ENCODE measurements at places on chromosomes 6 and 20.

- DNase-seq: no peak
Measured at GRCh38 chr6:1561355-1561754, 48.4 kb upstream of the FOXC1 start.

DNA sequence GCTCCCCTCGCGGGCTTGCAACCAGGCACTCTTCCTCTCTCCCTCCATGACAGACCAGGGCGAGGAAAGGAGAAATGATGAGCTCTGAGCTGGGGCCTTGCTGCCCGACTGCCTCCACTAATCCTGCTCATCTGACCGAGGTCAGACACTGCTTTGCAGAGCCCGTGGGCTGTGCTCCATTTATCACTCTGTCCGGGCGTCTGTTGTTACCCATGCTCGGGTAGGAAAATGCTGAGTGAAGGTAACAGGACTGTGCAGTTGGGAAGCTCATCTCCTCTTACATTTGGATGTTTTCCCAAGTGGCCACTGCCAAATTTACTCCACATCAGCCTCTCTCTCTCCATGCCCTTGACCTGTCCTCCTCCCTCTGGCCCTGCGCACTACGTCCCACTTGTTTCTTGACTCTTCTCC is 14.6 kb downstream of the RPS6KA2 start:
- no peak for DNase-seq

GRCh38 chr6:110681543-110682459 is 133.5 kb downstream of the CDK19 start:
- no peak for DNase-seq

DNA sequence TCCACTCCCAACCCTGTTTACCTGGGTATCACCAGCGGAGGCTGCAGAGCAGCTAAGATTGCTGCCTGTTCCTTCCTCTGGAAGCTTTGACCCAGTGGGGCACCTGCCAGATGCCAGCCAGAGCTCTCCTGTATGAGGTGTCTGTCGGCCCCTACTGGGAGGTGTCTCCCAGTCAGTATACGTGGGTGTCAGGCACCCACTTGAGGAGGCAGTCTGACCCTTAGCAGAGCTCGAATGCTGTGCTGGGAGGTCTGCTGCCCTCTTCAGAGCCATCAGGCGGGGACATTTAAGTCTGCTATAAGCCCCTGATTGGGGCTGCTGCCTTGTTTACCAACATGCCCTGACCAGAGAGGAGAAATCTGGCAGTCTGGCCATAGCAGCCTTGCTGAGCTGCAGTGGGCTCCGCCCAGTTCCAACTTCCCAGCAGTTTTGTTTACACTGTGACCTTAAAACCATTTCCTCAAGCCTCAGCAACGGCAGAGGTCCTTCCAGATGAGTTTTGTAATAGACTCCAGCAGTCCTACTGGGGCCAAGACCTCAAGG is 2.8 kb downstream of the RAET1E start:
- no peak for DNase-seq

DNA sequence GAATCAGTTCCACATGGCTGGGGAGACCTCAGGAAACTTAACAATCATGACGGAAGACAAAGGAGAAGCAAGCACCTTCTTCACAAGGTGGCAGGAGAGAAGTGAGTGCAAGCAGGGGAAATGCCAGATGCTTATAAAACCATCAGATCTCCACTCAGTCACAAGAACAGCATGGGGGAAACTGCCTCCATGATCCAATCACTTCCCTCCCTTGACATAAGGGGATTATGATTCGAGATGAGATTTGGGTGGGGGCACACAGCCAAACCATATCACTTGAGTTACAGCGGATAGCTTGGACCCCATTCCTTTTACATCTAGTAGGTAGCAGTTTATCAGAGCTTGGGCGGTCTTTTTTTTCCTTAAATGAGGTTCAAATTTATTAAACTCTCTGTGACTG is 19.1 kb downstream of the AFDN start:
- DNase-seq: no peak

GRCh38 chr20:21028436-21028835 is 77.7 kb downstream of the LINC00237 start:
- no peak for DNase-seq

GRCh38 chr20:35588397-35588796 is 27.2 kb upstream of the SPAG4 start:
- no peak for DNase-seq

GRCh38 chr6:33547499-33547898 is 32.6 kb downstream of the BAK1 start:
- no peak for DNase-seq

- no peak for DNase-seq
Measured at GRCh38 chr6:167683028-167683862, 143.5 kb upstream of the AFDN start.

DNA sequence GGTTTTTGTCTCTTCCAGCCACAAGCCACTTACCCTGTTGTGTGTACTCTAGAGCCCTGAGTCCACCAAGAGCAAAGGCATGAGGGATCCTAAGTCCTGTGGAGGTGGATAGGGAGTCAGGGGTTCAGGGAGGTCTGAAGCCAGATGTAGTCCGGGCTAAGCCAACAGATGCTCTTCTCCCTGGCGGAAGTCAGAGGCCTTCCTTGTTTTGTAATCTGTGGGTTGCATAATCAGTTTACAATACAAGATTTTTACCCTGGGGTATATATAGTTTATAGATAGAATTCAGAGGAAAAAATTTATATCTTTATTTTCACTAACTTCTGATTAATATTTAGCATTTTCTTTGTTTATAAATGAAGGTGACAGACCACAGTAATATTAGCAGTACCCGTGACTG is 9.2 kb downstream of the LAMP5 start:
- no peak for DNase-seq

GRCh38 chr6:119142041-119142440 is 63.6 kb upstream of the FAM184A start:
- no peak for DNase-seq

DNA sequence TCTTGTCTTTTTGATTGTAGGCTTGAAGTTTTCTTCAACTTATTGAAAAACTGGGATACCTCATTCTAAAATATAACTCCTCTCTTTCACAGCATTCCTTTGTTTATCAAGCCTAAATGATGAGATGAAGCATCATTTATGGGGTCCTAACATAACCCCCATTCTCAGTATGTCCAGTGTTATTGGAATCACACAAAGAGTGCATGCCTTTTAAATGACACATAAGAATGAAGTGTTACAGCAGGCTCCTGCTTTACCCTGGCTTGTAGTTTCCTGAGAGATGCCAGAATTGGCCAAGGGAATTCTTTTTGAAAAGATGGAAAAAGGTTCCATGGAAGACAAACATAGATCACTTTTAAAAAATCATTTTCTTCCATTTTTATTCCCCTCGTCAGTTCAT is 502.4 kb downstream of the BCKDHB start:
- no peak for DNase-seq

GRCh38 chr20:16107172-16107870 is 465.9 kb downstream of the KIF16B start:
- DNase-seq: no peak

GRCh38 chr6:43172104-43173007 is 1.3 kb downstream of the SRF start:
- DNase-seq: peak; percentile 13

DNA sequence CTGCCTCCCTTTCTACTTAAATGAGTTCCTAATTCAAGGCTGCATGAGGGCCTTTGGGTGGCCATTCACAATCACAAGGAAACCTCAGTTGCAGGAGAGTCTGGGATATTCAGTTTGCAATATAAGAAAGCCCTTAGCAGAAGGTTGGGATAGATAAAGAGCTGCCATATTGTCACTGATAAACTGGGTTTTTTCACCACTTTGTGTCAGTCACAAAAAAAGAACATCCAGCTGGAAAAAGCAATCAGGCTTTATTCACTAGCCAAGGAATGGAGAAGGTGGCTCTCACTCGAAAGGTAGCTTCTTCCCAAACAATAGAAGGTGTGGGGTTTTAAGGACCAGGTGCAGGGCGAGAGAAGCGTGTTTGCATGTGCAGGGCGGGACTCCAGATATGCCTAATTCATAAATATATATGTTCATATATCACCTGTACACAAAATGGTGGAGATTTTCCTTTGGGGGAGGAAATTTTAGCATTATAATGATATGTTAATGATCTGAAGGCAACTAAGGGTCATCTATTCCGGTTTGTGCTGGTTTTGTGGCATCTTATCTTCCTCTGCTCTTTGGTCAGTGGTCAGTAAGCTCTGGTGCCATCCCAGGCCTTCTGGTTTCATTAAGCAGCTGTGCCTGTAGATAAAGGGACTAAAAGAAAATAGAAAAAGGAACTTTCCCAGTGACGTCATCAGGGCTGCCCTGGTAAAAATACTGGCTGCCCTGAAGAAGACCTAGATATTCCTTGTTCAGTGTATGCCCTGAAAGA is 97.1 kb upstream of the IYD start:
- no peak for DNase-seq

DNA sequence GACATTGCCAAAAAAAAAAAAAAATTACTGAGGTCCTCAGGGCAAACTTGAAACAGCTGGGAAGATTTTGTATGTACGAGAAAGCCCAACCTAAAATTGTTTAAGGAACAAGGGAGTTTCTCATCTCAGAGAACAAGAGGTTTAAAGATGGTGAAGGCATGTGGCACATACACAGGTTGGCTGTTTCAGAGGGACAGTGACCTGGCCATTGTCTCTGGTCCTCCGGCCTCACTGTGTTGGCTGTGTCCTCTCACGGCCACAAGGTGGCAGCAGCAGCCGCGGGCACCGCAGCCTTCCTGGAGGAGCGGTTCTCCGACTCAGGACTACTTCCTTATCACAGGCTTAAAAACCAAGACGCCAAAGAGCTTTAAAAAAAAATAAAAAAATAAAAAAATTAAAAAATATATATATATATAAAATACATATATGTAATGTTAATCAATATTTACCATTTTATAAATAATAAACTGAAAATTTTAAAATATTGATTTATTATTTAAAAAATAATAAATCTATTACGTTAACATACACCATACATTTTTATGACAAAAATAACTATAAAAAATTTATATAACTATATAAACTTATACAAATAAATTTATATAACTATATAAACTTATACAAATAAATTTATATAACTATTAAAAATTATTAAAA is 52.8 kb downstream of the GTF2H5 start:
- DNase-seq: peak; percentile 49

DNA sequence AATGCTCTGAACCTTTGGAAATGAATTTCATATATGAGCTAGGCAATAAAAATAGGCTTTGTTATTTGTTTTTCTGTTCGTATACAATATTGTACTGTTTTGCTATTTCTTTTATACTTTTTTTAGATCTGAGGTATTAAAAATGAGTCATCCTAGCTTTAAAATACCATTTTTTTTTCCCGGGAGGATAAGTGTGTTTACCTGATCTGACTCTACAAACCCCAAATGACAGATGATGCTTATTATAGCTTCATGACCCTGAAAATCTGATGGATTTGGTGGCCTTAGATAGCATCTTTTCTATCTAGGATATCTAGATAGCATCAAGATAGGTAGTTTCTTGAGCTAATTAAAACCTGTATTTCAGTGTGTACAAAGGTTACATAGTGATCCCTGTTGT is 206.4 kb downstream of the DTNBP1 start:
- no peak for DNase-seq

DNA sequence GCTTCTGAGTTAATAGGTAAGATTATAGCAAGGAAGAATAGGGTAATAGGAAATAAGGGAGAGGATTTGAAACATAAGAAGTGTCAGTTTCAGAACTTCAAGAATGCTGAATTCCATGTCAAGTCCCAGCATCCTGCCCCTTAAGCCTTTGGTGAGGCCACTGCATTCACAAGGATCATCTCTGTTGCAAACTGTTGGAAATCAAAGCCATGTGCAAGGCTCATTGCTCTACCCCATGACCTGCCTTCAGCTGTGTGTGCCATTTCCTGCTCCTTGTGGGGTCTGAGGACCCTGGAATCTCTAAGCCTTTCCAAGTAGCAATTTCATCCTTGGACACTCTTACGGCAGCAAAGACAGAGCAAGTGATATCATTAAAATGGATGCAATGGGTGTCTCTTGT is 203.0 kb downstream of the CDC5L start:
- DNase-seq: no peak

- no peak for DNase-seq
Measured at GRCh38 chr6:33508935-33509926, 54.9 kb downstream of the ZBTB9 start.

DNA sequence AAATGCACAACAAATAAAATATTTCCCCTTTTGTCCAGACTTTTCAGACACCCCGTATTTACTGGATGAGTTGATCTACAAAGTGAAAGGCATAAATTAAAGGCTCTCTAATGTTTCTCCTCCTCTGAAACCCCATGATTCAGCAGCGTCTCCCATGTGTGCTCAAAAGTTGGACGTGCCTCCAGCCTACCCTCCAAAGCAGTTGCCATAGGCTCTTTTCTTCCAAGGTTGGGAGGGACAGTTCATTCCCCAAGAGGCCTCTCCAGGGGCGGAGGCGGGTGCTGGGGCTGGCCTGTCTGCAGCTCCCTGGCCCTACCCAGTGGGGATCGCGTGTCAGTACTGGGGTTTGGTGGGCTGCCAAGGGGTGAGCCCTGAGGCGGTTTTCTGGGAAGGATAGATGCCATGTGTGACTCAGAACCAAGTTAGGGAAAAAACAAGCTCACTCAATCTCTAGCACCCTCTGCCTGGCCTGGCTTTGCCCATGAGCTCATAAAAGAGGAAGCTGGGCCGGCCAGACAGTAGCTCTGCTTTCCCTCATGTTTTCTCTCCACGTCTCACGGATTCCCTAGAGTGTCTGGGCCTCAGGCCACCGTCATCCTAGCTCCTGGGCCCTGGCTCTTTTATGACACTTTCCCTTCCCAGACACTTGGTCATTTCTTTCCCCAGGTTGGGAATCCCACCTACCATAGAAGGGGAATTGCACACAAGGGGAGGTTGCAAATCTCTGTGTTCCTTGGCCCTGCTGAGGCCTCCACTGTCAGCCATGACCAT is 8.0 kb upstream of the IER3 start:
- no peak for DNase-seq

GRCh38 chr20:12966468-12967085 is 42.2 kb upstream of the SPTLC3 start:
- no peak for DNase-seq

DNA sequence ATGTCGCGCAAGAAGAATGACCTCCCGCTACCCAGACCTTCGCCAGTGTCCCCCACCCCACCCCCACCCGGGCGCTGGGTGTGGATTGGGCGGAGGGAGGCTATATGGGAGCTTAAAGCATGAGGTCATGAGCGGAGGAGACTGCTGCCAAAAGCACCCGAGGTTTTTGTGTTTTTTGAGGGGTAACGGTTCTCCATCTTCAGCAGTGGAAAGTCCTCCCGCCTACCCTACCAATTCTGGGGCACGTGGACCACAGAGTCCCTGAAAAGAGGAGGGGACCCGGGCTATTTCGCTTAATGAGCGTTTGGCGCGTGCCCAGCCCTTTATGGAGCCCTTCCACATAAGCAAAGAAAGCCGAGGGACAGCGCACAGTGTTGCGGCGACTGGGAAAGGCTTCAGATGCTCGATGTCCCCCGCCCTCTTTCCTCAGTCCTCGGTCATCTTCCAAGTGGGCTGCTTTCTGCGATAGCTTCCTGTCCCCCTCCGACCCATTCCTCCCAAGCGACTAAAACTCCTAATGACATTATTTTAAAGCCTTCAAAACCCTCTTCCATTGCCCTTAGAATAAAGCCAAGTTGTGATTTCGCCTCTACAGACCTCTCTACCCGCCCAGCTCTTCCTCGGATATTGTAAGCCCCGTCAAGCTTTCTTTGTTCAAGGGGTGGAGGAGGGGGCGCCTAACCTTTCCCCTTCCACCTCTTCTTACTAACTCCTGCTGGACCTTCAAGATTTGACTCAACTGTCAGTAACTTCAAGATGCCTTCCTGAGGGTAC is 2.1 kb upstream of the TRERF1 start:
- DNase-seq: no peak

GRCh38 chr6:108805611-108806167 is 42.5 kb upstream of the ARMC2 start:
- DNase-seq: no peak

GRCh38 chr20:58941471-58941870 is 39.6 kb upstream of the NELFCD start:
- DNase-seq: no peak

GRCh38 chr6:136921936-136922684 is at the start of gene SLC35D3:
Gene SLC35D3 (plus strand): TSS chr6:136922301. CDS start chr6:136922429, 128 bp downstream.
- DNase-seq: no peak
